ENCODE measurements at places on chromosomes 2 and 18.

- no peak for DNase-seq
Measured at GRCh38 chr2:70832386-70832785, 3.2 kb downstream of the CD207 start.

- no peak for DNase-seq
Measured at GRCh38 chr18:6729247-6730091, at the start of gene ARHGAP28. Gene ARHGAP28, plus strand, starts transcription at chr18:6729716. Its CDS starts 106 bp downstream, at chr18:6729822.

DNA sequence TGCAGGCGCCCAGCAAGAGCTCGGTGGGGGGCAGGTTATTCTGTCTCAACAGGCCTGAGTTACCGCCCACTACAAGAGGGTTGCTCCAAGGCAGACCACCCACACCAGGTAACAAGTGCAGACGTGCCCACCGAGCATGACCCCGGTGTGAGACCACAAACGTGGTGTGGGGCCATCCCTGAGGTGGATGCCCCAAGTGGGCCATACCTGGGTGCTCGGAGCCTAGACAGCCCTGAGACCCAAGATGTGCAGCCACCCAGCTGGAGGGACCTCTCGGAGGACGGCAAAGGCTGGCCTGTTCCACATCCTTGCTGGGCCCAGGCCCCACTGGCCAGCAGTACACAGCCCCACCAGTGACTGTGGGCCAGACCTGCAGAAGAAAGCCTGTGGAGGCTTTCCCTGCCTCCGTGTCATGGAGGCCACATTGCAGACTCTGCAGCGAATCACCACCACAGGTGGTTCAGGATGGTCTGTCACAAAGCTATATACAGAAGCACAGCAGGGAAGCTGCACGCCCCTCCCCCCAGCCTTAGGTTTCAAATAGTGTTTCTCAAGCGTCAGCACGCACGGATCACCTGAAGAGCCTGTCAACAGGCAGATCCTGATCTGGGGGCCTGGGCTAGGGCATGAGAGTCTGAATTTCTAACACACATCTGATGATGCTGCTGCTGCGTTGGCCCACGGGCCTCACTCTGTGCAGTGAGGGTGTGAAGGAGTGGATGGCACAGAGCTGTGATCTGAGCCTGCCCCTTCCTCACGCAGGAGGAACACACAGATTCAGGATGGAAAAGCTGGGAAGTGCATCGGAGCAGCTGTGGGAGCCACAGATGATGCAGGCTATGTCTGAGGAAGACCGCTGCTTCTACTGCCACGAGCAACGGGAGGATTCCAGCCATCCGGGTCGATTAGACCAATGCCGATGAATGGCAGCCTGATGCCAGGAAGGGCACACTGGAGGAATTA lies 96.8 kb downstream of the UXS1 start:
- no peak for DNase-seq

- no peak for DNase-seq
Measured at GRCh38 chr2:118577202-118577601, 270.2 kb downstream of the EN1 start.

- no peak for DNase-seq
Measured at GRCh38 chr2:29601872-29602271, 319.5 kb downstream of the ALK start.

- DNase-seq: no peak
Measured at GRCh38 chr2:217186152-217186551, 326.3 kb upstream of the TNP1 start.

DNA sequence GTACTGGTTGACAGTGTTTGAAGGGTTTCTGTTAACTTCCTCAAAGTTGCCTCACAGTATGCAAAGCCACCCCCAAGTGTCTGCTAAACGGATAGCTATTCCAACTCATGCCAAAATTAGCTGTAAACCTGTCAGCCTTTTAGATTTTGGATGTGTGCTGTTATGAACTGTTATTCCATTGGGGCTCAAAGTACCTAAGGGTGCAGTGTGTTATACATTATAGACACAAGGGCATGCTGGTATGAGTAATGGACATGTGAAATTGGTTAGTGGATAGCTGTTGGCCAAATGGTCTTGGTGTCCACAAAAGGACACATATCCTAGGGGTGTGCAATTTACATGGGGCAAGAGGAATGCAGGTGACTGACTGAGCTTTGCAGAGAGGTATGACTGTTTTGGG lies 33.7 kb upstream of the CCBE1 start:
- no peak for DNase-seq

DNA sequence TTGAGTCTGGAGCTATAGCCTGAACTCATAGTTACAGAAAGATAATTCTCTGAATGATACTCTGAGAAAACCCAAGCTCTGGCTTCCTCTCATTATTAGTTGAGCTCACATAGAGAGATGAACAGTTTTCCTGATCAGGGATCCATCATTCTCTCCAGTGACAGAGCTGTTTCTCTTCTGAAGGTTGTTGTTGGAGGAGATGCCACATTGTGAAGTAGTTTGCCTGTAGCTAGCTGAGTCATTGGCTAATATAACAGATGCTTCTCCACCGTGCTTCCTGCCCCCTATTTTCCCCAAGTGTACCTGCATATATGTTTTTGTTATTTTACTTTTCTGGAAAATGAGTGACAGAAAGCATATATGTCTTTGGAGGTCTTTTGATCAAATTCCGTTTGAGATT lies 64.6 kb downstream of the OSBPL6 start:
- no peak for DNase-seq

DNA sequence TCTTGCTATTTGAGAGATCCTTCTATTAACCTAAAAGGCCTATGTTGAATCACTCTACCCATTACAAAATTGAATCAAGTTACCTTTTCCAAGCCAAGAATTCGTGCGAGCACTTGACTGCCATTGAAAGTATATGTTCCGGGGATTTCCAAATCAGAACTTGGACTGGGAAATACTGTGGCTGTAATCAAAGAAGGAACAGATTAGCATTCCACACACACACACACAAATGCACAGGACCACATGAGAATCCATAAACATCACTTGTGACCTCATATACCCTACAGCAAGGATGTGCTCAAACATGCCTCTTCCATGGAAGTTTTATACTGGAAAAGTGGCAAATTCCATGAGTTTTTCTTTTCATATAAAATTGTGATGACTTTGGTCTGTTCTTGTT lies 86.0 kb downstream of the ABCA12 start:
- DNase-seq: no peak

- no peak for DNase-seq
Measured at GRCh38 chr2:233153146-233153798, 93.1 kb downstream of the INPP5D start.

DNA sequence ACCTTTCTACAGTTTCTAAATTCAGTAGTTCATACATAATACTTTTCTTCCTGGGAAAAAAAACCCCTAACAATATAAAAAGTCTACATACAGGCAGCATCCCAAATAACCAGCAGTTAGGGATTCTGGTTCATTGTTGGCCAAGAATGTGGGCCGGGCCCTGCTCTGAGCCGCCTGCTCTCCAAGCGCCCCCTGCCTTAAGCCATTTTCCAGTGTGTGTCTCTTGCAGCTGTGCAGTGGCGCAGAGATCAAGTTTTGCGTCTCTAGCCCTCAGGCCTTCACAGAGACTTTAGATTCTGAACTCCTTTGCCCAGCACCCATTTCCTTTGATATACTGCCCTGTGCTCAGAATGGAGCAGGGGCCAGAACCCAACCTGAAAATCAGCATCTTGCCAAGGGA lies 32.9 kb downstream of the RMC1 start:
- DNase-seq: no peak

DNA sequence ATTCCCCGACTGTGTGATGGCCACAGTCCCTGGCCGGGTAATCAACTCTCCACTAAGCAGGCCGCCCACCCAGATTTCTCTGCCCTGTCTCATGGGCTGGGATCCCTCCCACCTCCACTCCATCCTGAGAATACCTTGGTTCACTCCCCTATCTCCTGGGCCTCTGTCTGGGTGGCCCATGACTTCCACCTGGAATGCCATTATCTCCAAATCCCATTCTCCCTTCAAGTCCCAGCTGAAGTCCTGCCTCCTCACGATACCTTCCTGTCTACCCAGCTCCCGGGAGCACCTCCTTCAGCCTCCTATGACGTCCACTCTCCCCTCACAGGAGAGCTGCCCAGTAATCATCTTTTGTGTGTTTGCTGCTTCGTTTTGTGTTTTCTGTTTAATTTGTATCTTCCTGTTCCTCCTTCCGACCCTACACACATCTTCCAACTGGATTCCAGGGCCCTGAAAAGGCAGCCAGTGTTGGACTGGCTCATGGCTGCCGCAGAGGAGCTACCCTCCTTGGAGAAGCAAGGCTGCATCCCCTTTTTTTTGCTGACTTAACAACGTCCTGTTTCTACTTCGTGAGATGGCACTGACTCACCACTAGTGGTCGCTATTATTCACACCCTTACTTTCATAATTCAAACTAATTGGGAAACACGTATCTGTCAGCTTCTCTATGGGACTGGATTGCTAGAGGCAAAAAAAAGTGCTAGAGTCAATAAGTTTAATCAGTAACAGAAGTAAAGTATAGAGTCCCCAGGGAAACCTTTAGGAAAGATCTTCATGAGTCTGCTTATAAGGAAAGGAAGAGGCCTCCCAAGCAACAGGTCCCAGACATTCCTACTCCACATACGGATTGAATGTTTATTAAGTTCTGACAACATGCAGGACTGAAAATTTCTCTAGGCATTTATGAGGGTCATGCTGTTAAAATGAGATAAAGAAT lies 171.9 kb upstream of the GATA6 start:
- no peak for DNase-seq

DNA sequence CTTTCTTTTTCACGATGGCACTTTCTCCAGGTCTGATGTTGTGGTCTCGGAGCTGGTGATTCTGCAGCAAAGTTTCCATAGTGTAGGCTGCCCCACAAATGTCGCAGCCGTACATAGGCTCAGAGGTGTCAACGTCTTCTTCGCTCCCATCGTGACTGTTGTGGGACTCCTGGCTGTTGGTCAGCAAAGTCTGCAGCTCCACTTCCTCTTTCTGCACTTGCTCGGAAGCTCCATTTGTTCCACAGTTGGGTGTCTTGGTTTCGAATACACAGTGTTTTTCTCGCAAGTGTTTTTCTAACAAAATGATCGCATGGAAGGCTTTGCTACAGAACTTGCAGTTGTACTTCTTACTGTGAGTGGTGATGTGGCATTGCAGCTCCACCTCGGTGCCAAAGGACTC lies 126.8 kb downstream of the ZNF521 start:
- DNase-seq: no peak

DNA sequence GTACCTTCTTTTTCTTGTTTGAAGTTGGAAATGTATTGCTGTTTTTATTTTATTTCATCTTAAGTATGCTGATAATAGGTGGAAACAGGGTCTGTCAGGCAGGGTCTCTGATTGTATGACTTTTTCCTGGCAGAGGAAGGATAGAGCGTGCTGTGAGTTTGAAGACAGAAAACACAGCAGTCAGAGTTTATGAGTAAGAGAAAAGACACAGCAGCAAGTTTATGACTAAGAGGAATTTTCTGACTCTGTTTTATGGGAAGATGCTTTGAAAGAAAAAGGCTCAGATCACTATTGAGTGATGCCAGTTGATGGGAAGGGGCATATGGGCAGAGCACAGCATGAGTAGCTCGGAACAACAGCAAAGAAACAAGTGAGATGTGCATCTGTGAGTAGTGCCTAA lies 379.1 kb downstream of the MEIS1 start:
- DNase-seq: no peak

GRCh38 chr2:145958611-145959010 lies 1438.7 kb upstream of the ZEB2 start:
- DNase-seq: no peak

- DNase-seq: no peak
Measured at GRCh38 chr2:8578335-8579244, 103.3 kb upstream of the ID2 start.

DNA sequence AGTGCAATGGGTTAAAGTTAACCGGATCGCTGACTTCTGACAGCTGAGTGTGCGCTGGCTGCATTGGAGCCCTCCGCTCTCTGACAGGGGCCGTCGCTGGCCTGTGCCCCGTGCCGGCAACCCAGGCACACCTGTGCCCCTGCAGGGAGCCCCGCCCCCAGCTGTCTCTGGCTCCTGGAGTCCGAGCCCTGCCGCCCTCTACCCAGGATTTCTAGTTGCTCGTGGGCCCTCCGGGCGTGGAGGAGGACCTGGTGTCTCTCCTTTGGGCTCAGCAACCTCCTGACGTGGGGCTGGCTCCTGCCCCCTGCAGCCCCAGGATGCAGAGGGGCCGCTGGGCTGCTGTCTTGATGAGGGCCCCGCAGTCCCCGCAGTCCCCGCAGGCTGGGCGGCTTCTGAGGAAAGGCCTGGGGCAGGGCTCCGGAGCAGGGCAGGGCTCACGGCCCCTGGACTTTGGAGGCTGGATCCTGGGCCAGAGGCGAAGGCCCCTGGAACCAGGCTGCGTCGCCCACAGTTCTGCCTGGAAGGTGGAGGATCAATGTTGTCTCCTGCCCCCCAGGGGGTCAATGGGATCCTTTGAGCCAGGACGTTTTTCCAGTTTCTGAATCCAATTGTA lies 172.8 kb downstream of the RNF144A start:
- DNase-seq: no peak

GRCh38 chr2:198641161-198641560 lies 816.6 kb downstream of the SATB2 start:
- DNase-seq: no peak

- DNase-seq: no peak
Measured at GRCh38 chr2:100066246-100066645, 76.1 kb downstream of the AFF3 start.

DNA sequence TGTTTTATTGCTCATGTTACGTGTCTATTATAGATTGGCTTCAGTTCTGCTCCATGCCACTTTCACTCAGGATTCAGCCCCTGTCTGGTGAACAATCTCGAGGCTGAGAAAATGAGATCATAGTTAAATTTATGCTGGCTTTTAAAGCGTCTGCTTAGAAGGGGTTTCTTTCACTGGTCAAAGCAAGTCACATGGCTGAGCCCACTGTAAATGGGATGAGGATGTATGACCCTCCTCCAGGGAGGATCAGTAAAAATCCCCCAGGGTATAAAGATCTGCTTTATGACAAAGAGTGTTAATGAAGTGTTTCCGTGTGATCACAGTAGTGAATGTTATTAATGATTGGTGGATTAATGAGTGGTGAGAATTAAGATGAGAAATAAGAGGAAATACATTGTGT lies 6.2 kb upstream of the PLCL1 start:
- DNase-seq: no peak

DNA sequence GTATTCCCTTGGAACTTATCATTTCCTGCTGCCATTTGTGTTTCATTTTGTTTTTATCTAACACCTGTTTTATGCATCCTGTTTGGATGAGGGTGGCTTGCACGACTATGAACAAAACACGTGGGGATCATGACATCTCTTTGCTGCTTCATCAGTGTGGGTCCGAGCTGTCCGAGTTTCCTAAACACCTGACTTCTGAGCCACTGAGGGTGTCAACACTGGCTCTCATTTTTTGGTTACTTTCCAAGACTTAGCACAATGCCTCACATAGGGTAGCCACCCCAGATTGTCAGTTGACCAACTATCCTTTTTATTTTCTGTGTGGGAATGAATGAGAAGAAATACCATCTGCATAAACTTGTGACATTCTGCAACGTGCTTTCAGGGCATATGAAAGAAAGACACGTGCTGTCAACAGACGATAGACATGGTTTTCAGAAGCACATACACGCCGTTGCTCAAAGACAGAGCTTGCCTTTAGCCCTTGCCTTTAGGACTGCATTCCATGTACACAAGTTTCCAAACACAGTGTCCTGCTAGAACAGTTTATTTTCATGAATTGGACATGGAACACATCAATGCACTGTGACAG lies 166.7 kb downstream of the MYT1L start:
- DNase-seq: no peak

Data from stimulated activated CD4-positive, alpha-beta T cell treated with anti-CD3 and anti-CD28 coated beads, Interleukin-1b, Interleukin-23, amount 100 ng/mL, for 24 hours (primary cell).